ENCODE measurements at places on chromosomes 12 and 14.

DNA sequence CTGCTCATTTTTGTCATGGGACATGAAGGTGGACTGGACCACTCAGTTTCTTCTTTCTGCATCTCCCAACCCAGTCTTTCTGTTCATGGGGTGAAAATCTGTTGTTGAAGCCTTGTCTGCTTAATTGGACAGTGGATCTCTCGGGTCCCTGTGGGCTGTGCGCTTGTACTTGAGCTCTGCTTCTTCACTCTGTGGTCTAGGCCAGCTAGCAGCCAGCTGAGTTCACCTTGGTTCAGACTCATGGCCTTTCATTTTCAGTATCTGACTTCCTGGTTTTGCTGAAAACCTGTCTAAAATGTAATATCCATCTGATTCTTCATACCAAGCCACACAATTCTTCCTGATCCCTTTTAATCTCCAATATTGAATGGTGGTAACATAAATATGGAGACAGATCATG, 117.2 kb downstream of the LRRK2 start:
- DNase-seq = no peak

- DNase-seq = peak; percentile 81
Observed at GRCh38 chr12:20588042-20588441, 107.1 kb upstream of the SLCO1C1 start.

GRCh38 chr12:2853626-2854025, 3.2 kb downstream of the TEX52 start:
- DNase-seq = peak; percentile 32

- no peak for DNase-seq
Observed at GRCh38 chr12:66500841-66501240, 178.0 kb downstream of the GRIP1 start.

DNA sequence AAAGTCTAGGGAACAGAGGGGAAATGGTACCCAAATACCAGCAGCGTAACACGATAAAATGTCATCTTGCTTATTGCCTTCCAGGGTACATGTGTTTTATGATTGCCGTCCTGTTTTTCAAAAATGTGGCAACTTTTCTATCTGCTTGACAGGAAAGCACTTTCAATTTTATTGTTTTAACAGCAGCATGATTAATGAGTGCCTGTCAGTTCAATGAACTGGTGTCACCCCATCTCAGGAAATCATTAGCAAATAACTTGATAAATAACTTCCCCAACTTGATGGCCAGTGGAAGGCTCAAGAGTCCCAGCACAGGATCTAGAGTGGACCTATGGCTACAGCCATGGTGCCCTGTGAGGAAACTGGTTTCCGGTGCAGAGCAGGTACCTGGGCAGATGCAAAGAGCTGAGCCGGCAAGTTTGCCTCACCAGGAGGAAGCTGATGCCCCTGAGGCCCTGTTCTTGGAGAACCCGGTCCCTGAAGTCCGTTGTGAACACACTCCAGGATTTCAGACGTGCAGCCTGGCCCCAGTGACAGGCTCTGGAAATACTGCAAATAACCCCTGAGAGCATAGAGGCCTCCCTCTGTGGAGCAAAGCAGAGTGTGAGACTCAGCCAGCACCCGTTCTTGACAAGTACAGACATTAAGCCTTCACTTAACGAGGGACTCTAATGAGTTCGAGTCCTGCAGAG, 173.5 kb upstream of the SFSWAP start:
- DNase-seq = no peak

DNA sequence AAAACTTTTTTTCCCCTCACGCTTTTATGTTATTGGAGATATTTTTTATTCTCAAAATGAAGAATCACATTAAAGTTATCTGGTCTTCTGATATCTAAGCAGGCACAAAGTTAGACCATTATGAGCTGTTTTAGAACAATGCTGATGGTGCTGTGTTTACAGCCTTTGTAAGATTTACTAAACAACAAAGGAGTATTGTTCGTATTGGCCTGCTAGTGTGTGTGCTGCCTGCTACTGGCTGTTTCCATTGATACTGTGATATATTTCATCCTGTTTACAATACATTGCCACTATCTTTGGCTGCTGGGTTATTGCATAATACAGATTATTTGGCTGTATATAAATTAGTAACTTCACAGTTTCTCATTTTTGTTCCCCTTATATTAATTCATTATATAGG, 220.8 kb downstream of the ITPR2 start:
- no peak for DNase-seq

DNA sequence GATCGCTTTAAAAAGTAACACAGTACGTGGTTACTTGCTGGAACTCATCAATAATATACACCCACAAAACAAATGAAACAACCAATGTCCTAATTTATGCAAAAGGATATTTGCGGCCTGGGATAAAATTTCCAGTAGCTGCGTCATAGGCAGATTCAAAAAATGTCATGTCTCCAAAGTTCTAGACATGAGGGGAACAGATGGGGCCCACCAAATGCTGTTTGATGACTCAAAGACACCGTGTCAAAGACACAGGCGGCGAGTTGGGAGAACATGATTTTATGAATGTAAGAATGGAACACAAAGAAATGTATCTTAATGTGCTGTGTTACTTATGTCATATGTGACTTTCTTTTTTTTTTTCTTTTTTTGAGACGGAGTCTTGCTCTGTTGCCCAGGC, 34.3 kb upstream of the NCOR2 start:
- DNase-seq = no peak

DNA sequence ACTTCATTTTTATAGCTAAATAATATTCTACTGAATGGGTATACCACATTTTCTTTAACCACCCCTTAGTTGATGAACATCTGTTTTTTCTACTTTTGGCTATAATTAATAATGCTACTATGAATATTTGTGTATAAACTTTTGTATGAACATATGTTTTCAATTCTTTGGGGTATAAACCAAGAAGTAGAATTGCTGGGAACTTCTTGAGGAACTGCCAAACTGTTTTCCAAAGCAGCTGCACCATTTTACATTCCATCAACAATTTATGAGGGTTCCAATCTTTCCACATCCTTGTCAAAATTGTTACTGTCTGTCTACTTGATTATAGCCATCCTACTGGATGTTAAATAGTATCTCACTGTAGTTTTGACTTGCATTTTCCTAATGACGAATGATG, 221.8 kb downstream of the PRKD1 start:
- DNase-seq = no peak

DNA sequence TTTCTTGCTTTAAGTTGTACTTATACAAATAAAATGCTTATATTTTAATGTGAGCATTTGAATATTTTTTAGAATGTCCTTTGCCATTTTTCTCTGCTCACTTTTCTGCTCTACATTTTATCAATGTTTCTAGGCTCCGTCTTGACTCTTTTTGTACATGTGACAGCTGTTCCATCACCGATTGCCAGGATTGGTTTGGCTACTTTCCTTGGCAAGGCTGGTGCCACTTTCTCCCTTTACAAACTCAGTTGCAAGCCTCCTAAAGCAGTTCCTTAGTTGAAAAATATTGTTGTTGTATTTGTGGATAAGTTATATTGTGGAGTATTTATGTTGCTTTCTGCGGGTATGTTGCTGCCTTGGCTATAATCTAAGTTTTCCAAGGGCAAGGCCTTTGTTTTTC, 63.4 kb downstream of the DACT1 start:
- DNase-seq = no peak

- DNase-seq = no peak
Observed at GRCh38 chr14:97276573-97276972, 479.4 kb downstream of the VRK1 start.

DNA sequence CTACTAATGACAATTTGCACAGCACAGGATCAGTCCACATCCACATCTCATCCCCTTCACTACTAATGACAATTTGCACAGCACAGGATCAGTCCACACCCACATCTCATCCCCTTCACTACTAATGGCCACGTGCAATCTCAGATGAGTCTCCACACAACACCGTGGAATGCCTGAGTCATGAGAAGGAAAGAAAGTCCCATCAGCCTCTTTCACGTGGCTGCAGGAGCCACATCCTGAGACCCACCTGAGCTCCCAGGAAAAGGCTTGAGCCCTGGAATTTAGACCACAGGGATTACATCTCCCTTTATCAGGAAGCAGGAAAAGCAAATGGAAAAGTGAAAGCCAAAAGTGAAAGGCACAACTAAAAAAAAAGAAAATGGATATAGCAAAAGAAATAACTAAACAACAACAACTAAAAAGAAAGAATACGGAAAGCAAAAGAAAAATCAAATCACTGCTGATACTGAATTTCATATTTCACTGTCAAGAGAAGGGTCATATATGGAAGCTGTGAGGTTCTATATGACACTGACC, 1300.5 kb downstream of the TMEM121 start:
- no peak for DNase-seq

- no peak for DNase-seq
Observed at GRCh38 chr12:88472775-88473174, 107.5 kb downstream of the KITLG start.

DNA sequence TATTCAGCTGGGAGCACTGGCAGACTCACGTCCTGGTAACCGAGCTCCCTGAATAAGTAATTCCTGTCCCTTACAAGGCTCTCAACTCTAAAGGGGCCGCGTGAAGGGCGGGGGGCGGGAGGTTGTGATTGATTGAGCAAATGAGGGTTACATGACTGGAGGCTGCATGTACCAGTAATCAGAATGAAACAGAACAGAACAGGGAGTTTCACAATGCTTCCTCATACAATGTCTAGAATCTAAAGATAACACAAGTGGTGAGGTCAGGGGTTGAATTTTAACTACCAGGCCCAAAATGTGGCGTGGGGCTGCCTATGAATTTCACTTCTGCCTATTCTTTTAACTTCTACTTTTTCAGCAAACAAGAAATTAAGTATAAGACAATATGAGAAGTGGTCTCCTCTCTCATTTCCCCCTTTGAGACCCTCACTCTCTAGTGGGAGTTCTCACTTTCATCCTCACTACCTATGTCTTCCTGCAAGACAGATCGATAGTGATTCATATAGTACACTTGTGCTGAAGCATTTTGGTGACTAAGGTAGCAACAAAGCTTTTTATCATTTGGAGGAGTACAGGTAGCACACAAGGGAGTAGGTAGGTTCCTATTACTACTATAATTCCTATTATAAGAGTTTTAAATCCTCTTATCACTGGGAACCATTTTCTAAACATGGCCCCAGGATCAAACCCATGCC, 239.8 kb downstream of the KTN1 start:
- no peak for DNase-seq

- no peak for DNase-seq
Observed at GRCh38 chr12:129927316-129927900, 23.6 kb upstream of the TMEM132D start.

DNA sequence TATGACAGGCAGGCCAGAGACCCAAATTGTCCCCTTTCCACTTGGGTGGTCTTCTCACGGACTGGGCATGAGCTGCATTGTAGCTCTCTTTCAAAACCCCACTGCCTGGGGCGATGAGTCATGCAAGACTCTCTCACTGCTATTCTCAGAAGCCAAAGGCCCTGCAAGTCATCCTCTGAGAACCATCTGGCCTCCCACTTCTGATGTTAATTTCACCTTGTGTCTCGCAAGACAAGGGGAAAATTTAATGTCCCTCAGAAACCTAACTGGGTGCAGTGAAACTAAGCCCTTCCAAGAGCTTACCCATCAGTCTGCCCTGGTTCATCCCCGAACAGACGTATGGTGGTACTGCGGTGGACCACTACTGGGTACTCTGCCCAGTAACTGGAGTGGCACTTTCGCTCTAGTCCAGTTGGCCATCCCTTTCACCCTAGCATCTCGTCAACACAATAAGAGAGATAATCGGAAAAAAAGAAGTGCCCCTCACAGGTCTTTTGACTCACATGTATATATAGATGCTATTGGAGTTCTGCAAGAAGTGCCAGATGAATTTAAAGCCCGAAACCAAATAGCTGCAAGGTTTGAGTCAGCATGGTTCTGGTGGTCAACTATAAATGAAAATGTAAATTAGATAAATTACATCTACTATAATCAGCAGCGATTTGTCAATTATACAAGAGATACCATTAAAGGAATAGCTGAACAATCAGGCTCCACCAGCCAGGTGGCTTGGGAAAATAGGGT, 31.3 kb upstream of the LALBA start:
- no peak for DNase-seq

GRCh38 chr12:116599285-116600136, 40.3 kb downstream of the MAP1LC3B2 start:
- DNase-seq = peak; percentile 66

DNA sequence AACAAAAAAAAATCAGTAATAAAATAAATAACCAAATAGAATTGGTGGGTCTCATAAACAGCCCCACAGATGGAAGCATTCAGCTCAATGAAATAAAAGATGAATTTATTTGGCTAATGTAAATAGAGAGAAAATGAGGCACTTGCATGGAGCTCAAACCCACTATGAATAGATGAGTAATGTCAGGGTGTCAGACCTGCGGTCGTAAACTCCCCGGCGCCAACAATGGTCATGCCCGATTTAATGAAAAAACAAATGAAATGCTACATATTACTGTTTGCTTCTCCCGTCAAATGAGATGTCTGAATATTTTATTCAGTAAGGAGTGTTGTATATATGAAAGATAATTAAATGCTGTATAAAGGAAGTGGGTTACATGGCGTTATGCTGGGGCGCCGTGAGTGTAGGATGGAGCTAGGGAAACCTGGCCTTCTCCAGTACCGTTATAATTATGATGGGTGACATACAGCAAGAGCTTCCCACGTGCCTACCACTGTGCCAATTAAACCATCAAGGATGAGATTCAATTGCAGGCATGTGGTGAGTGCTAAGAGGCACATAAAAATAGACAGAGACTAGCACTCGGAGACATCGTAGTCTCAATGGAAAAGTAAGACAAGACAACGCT, 648.1 kb downstream of the BCL11B start:
- peak; percentile 39 for DNase-seq

GRCh38 chr12:91574391-91574790, 391.8 kb upstream of the DCN start:
- DNase-seq = no peak

DNA sequence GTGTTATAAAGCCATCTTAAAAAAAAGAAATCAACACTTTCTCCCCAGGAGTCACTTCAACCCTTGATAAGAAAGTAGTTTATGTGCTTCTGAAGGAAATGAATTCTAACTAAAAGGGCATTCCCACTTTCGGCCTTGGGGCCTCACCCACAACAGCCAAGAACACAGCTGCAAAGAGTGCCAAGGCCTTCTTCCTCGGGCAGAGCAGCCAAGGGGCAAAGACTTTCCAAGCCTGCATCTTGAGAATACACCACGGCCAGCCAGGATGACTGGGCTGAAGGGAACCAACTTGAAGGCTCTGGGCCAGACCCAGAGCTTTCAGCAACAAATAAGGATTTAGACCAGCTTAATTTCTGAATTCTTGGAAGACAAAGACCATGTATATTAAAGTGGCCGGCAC, 60.4 kb upstream of the FOXN3 start:
- DNase-seq = no peak

GRCh38 chr12:130768120-130768519, 52.0 kb upstream of the RIMBP2 start:
- DNase-seq = no peak

- DNase-seq = no peak
Observed at GRCh38 chr14:74988993-74989392, 13.7 kb upstream of the EIF2B2 start.

DNA sequence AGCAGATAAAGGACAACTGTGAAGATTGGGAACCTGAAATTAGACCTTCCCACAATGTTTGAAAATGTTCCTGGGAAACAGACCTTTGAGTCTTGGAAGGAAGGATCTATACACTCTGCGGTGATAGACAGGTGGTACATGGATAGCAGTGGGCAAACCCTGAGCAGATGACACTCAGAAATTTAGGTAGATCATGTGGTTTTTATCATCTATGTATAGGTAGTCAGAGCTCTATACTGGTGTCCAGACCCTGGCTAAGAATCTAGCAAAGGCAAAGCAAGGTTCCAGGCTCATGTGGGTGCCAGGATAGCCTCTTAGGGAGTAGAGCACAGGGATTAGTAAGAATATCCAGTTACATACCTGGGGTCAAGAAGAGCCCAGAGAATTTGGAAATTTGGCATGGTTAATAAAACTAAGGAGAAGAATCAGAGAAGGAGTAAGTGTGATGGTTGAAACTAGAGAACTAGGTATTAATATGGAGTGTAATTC, 331.2 kb upstream of the FBXO33 start:
- DNase-seq = no peak

All from NCI-H526 (cell line).